DND-41 (cell line): ENCODE measurements at places on chromosomes 3 and 15.

GRCh38 chr3:28700728-28701127 lies 352.1 kb upstream of the AZI2 start:
- no peak overlapping the region for H3K4me3 ChIP-seq
- no peak for DNase-seq
- no peaks in the 10 kb centered on the region for H3K4me1 ChIP-seq

- H3K27ac ChIP-seq: no peak overlapping the region
- no peaks in the 10 kb centered on the region for H3K27me3 ChIP-seq
- H3K36me3 ChIP-seq: no peaks in the 10 kb centered on the region
- H3K4me3 ChIP-seq: no peak overlapping the region
- no peak for DNase-seq
Observed at GRCh38 chr15:63218100-63218808, 28.8 kb downstream of the RAB8B start.

DNA sequence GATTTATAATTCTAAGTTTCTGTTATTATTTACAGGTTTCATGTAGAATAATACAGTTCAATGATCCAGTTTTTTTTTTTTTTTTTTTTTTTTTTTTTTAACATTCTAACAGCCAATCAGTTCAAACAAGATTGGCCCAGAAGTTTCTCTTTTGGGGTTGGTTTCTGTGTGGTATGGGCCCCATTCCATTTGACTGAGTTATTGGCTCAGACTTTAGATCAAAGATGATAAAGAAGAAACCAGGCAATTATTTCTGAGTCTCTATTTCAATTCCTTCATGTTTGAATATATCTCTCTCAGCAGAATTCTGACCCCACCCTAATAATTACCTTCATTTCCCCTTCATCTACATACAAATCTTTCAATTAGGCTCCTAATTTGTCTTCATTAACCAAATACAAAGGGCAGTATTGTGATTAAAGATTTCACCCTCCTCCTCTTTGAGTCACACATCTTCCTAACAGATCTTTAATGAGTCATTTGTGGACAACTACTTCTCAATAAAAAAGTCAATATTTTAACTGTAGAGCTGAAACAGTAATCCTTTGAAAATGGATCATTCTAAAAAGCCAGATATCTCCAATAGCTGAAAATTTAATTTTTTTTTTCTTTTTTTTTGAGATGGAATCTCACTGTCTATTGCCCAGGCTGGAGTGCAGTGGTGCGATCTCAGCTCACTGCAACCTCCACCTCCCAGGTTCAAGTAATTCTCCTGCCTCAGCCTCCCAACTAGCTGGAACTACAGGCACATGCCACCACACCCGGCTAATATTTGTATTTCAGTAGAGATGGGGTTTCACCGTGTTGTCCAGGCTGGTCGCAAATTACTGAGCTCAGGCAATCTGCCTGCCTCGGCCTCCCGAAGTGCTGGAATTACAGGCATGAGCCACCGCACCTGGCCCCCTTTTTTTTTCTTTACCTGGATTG lies 878.8 kb downstream of the NAALADL2 start:
- no peaks in the 10 kb centered on the region for H3K4me1 ChIP-seq
- H3K4me3 ChIP-seq: no peak overlapping the region
- DNase-seq: no peak
- H3K27me3 ChIP-seq: no peaks in the 10 kb centered on the region
- H3K27ac ChIP-seq: no peak overlapping the region

- H3K4me1 ChIP-seq: no peaks in the 10 kb centered on the region
- no peaks in the 10 kb centered on the region for H3K36me3 ChIP-seq
- DNase-seq: no peak
- H3K27me3 ChIP-seq: no peaks in the 10 kb centered on the region
Observed at GRCh38 chr3:57544181-57545125, at the start of gene DNAH12. Gene DNAH12 (minus strand): TSS chr3:57544344. CDS start chr3:57542870, 1,474 bp downstream.

DNA sequence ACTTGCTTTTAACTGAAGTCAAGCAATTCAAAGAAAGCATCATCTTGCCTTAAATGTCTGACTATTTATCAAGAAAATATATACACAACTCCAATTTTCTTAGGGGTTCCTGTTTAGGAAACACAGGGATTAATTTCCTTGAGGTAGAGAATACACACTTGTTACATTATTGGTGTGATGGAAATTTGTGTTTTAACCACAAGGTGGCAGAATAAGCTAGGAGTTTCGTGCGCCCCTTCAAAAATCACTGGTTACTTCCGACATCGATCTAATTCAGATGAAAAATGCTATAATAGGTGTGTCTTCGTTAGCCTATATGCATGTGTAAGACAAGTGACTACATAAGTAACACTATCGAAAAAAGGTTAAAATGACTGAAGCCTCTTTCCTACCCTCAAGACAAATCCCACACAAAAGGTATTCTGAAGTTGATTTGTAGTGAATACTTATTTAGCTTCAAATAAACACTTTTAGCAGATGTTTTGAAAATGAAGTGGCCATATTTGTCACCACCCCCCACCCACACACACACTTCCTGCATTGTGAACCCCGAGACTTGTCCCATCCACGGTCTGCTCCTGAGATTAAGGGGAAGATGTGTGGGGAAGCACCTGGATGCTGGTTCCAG lies 246.5 kb downstream of the ROBO1 start:
- peak; percentile 9 for DNase-seq
- H3K4me1 ChIP-seq: no peaks in the 10 kb centered on the region
- H3K36me3 ChIP-seq: no peaks in the 10 kb centered on the region
- no peak overlapping the region for H3K27ac ChIP-seq
- no peaks in the 10 kb centered on the region for H3K27me3 ChIP-seq

GRCh38 chr15:73485372-73485771 lies 42.4 kb downstream of the REC114 start:
- H3K36me3 ChIP-seq: no peaks in the 10 kb centered on the region
- DNase-seq: no peak
- H3K27me3 ChIP-seq: no peaks in the 10 kb centered on the region

GRCh38 chr3:168239287-168239686 lies 143.6 kb upstream of the GOLIM4 start:
- no peaks in the 10 kb centered on the region for H3K4me1 ChIP-seq
- H3K4me3 ChIP-seq: no peak overlapping the region
- no peak for DNase-seq
- H3K36me3 ChIP-seq: no peaks in the 10 kb centered on the region

GRCh38 chr15:26050984-26051383 lies 187.9 kb upstream of the ATP10A start:
- no peaks in the 10 kb centered on the region for H3K4me1 ChIP-seq
- H3K27me3 ChIP-seq: no peaks in the 10 kb centered on the region
- no peak overlapping the region for H3K4me3 ChIP-seq

- H3K27me3 ChIP-seq: no peaks in the 10 kb centered on the region
- H3K4me1 ChIP-seq: no peaks in the 10 kb centered on the region
- H3K27ac ChIP-seq: no peak overlapping the region
- no peaks in the 10 kb centered on the region for H3K36me3 ChIP-seq
- no peak for DNase-seq
- H3K4me3 ChIP-seq: no peak overlapping the region
Observed at GRCh38 chr3:23601091-23601822, 204.5 kb upstream of the UBE2E1 start.

DNA sequence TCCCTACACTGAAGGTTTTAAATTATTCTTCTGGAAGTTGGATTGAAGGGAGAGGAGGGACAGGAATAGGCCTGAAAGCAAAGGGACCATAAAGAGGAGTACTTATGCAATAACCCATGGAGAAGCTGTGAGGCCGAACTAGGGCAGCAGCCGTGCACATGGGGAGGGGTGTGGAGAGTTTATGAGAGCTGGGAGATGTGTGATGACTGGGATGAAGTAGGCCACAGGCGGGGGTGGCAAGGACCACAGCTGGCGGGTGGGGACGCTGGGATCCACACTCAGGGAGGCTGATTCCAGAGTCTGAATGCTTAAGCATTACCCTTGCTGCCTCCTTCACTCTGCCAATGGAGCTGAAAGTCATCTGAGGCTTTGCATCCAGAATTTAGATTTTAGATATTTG lies 123.8 kb downstream of the ARNT2 start:
- no peaks in the 10 kb centered on the region for H3K4me1 ChIP-seq
- no peaks in the 10 kb centered on the region for H3K36me3 ChIP-seq
- H3K4me3 ChIP-seq: no peak overlapping the region
- H3K27me3 ChIP-seq: no peaks in the 10 kb centered on the region
- no peak overlapping the region for H3K27ac ChIP-seq
- DNase-seq: no peak

GRCh38 chr15:39345176-39345575 lies 235.7 kb upstream of the THBS1 start:
- H3K4me3 ChIP-seq: no peak overlapping the region
- no peaks in the 10 kb centered on the region for H3K36me3 ChIP-seq
- no peaks in the 10 kb centered on the region for H3K27me3 ChIP-seq
- DNase-seq: no peak
- no peaks in the 10 kb centered on the region for H3K4me1 ChIP-seq
- no peak overlapping the region for H3K27ac ChIP-seq

GRCh38 chr15:48962662-48963523 lies 826 bp downstream of the SHC4 start:
- H3K27me3 ChIP-seq: no peaks in the 10 kb centered on the region
- no peak overlapping the region for H3K27ac ChIP-seq
- no peak for DNase-seq
- no peak overlapping the region for H3K4me3 ChIP-seq
- peaks cover 26% of the 10 kb centered on the region for H3K4me1 ChIP-seq
- no peaks in the 10 kb centered on the region for H3K36me3 ChIP-seq

DNA sequence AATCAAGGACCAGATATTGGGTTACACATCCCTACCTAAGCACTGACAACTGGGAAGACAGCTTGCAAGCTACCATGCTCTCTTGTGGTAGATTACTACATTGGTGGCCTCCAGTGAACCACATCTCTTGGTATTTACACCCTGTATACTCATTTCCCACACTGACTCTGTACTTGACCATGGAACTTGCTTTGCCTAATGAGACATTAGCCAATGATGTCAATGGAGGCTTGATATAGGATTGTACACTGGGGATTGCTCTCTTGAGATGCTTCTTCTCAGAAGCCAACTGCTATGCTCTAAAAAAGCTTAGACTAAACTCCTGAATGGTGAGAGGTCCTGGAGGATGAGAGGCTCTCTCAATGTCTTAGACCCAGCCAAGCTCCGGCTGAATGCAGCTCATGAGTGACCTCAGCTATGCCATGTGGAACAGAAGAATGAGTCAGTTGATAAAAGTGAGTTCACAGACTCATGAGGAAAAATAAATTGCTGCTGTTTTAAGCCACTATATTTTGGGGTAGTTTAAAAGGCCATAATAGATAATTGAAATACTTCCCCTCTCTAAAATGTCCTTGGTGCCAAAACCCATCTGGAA lies 61.5 kb upstream of the GALNT15 start:
- DNase-seq: no peak
- H3K4me1 ChIP-seq: no peaks in the 10 kb centered on the region
- H3K27ac ChIP-seq: no peak overlapping the region
- H3K4me3 ChIP-seq: no peak overlapping the region
- H3K27me3 ChIP-seq: no peaks in the 10 kb centered on the region
- H3K36me3 ChIP-seq: no peaks in the 10 kb centered on the region

GRCh38 chr15:52246686-52247431 lies 48.7 kb downstream of the MYO5C start:
- DNase-seq: no peak
- no peak overlapping the region for H3K27ac ChIP-seq
- H3K36me3 ChIP-seq: no peaks in the 10 kb centered on the region
- peaks cover 3% of the 10 kb centered on the region for H3K27me3 ChIP-seq

GRCh38 chr3:60323180-60323579 lies 928.1 kb downstream of the FHIT start:
- H3K27ac ChIP-seq: peak overlapping the region; percentile 23; the same call in 1 of the 2 replicates
- no peak for DNase-seq
- H3K4me3 ChIP-seq: no peak overlapping the region

- peaks cover 51% of the 10 kb centered on the region for H3K36me3 ChIP-seq
- no peaks in the 10 kb centered on the region for H3K4me1 ChIP-seq
- H3K27ac ChIP-seq: no peak overlapping the region
- H3K4me3 ChIP-seq: no peak overlapping the region
Observed at GRCh38 chr15:82129149-82129692, 83.4 kb upstream of the MEX3B start.

GRCh38 chr3:114852966-114853365 lies 294.1 kb downstream of the ZBTB20 start:
- no peak overlapping the region for H3K4me3 ChIP-seq
- no peaks in the 10 kb centered on the region for H3K27me3 ChIP-seq
- H3K4me1 ChIP-seq: no peaks in the 10 kb centered on the region
- H3K36me3 ChIP-seq: no peaks in the 10 kb centered on the region

- no peak overlapping the region for H3K4me3 ChIP-seq
- no peaks in the 10 kb centered on the region for H3K36me3 ChIP-seq
- H3K4me1 ChIP-seq: no peaks in the 10 kb centered on the region
- H3K27me3 ChIP-seq: no peaks in the 10 kb centered on the region
Observed at GRCh38 chr3:152853196-152853595, 18.3 kb downstream of the P2RY1 start.

GRCh38 chr3:183092256-183092655 lies 7.0 kb downstream of the MCCC1 start:
- peaks cover under 1% of the 10 kb centered on the region; the same call in 1 of the 2 replicates for H3K4me1 ChIP-seq
- no peak overlapping the region for H3K4me3 ChIP-seq
- DNase-seq: no peak
- H3K36me3 ChIP-seq: peaks cover 41% of the 10 kb centered on the region
- no peak overlapping the region for H3K27ac ChIP-seq
- H3K27me3 ChIP-seq: no peaks in the 10 kb centered on the region

DNA sequence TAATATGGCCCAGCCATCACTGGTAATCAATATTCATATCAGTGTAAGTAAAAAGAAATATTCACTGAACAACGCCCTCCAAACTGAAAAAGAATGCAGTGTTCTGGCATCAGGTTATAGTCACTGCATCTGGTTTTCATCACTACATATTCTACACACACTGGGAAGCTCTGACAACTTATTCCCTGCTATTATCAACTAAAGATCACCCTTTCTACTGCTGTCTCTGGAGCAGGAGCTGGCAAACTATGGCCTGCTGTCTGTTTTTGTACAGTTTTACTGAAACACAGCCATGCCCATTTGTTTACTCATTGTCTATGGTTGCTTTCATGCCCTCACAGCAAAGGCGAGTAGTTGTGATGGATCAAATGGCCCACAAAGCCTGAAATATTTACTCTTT lies 35.3 kb downstream of the TUBGCP4 start:
- H3K27me3 ChIP-seq: no peaks in the 10 kb centered on the region
- no peak overlapping the region for H3K4me3 ChIP-seq
- H3K27ac ChIP-seq: no peak overlapping the region
- DNase-seq: no peak
- peaks cover 90% of the 10 kb centered on the region for H3K36me3 ChIP-seq

DNA sequence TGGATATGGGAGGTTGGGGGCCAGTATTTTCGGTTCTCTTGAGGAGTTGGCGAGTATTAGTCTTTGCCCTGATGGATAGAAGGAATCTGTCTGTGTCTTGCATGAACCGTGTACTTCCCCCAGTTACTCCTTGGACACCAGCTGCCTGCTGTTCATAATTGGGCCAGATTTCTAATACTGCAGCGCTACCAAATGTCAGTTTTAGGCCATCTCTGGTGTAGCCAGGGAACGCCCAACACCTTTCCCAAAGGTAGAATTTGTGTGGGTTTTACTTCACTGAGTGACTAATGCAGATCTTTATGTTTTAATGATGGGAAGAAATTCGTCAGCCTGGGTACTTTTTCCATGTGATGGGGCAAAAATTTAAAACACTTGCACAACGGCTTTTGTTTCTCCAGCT lies 18.4 kb downstream of the FLNB start:
- 0 out of 2 replicates have a peak, but pooled peaks cover 2% of the 10 kb centered on the region for H3K36me3 ChIP-seq
- DNase-seq: no peak
- H3K27me3 ChIP-seq: no peaks in the 10 kb centered on the region
- H3K4me1 ChIP-seq: peaks cover 15% of the 10 kb centered on the region
- 0 out of 2 replicates have a peak overlapping the region, but pooled peaks have one; percentile 15 for H3K27ac ChIP-seq
